ENCODE measurements at places on chromosomes 4 and X. TPM values are rescaled to one million over a fixed set of nuclear protein-coding genes. Genes with fewer than 3 reads are reported as not detected.

- DNase-seq, result no peak
These were observed 6.7 kb upstream of the KIT start for GRCh38 chr4:54651050-54651449.

The SHROOM4 gene
- 5.6 TPM for total RNA-seq

The GAGE12F gene
- total RNA-seq, result not detected

The NAT8L gene
- 5.1 TPM for total RNA-seq
